ENCODE measurements at places on chromosomes 2 and 18.

DNA sequence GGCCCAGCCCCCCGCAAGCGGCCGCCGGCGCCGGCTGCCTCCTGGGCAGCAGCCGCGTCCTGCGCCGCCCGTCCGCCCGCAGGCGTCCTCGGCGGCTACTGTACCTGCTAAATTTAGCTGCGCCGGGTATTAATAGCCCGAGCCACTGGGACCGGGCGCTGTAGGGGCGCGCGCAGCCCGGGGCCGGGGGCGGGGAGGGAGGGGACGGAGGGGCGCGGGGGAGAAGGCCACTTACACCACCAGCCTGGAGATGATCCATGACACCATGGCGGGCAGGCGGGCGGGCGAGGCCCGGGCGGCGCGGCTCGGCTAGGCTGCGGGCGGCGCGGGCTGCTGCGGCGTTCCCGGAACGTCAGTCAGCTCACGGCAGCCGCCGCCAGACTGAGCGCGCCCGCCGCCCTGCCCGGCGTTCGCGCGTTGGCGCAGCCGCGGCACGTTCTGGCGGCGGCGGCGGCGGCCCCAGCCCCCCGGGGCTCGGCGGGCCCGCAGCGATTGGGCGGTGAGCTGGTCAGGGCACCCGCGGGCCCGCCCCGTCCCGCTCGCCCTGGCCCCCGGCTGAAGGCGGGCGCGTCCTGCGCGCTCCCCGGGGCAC is at the start of gene REEP1:
TSS of gene REEP1 (minus strand) at position 383 of the 592 bp plus-strand sequence. CDS start at position 267, 116 bp downstream.
- DNase-seq = no peak

GRCh38 chr18:71809711-71810110 is 734.4 kb downstream of the CBLN2 start:
- DNase-seq = no peak

DNA sequence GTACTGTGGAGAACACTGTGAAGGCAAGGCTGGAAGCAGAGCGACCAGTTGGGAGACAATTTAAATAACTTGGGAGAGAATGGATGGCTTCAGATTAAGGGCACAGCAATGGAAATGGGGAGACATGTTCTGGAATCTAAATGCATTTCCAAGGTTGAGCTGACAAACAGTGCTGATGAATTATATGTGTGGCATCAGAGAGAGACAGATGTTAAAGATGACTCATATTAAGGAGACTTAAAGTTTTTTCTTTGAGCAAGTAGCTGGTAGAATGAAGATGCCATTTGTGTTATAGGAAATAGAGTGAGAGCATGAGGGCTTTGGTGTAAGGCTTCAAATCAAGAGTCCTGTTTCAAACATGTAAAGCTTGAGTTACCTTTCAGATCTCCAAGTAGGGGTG is 441.8 kb downstream of the SETBP1 start:
- no peak for DNase-seq

- no peak for DNase-seq
These were observed 175.6 kb downstream of the FMNL2 start for GRCh38 chr2:152510621-152511020.

GRCh38 chr2:29802986-29803385 is 118.4 kb downstream of the ALK start:
- DNase-seq = no peak

DNA sequence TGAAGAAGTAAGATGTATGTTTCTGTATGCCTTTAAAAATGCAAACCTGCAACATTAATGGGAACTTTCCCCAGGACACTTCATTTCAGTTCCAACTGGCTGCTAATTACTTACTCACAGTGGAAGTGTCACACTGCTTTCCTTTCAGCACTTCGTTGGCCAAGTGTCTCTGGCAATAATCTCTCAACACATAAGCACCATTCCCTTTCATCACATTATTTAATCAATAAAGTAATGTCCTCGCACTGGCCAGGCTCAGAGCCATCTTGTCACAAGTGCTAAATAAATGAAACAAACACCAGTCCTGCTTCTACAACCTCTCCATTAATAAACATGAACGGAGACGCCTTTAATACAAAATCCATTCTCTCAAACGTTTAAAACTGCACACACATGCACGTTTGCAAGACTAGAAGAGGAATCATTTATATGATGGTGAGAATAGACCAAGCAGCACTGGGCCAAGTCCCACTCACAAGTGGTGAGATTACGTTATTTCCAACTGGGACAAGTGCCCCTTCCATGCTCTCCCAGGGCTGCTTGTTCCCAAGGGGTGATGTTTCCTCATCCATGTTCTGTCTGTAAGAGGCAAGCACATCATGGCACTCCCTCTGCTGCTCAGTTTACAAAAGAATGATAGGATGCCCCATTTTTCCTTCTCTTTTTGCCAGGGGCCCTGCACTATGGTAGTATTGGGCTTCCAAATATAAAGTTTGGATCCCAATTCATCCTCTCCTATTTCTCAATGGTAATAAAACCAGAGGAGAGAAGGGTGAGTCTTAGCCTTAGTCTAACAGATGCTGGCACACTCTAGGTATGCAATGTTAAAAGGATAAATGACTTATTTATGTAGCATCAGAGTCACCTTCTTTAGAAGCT is 56.8 kb upstream of the ETAA1 start:
- DNase-seq = no peak

DNA sequence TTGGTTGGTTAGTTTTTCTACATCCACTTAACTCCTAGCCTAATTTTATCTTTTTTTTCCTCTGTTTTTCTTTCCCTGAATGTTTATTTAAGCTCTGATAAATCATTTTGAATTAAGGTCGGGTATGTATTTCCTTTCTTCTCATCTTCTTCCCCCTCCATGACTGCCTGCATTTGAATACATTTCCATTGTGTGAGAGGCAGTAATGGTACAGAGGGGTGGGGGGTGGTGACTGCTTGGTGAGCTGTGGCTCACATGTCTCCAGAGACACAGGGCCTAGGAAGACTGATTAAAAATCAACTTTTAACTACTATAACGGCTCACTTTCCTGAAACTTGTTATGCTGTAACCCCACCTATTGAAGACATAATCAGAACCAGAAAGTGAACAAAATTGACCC is 58.0 kb downstream of the NEDD4L start:
- DNase-seq = no peak

GRCh38 chr18:64183665-64184064 is 34.8 kb upstream of the LINC00305 start:
- DNase-seq = no peak

DNA sequence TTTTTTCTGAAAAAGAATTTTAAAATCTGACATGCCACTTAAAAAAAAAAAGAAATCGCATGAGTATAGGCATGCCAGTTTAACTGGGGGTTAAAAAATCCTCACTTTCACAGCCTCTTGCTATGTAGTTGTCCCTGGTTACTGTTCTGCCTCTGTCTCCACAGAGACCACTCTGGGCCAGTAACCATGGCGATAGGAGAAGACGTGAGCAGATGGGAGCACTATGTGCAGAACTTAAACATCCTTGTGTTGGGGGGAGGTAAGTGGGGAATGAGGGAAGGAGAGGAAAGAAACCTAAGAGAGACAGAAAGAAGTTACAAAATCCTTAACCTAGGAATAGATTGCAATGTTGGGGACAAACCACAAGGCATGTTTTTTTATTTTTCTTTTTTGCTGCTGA is 75.9 kb upstream of the CYRIA start:
- DNase-seq = no peak

- DNase-seq = no peak
These were observed 565.2 kb upstream of the NRP2 start for GRCh38 chr2:205117125-205117524.

DNA sequence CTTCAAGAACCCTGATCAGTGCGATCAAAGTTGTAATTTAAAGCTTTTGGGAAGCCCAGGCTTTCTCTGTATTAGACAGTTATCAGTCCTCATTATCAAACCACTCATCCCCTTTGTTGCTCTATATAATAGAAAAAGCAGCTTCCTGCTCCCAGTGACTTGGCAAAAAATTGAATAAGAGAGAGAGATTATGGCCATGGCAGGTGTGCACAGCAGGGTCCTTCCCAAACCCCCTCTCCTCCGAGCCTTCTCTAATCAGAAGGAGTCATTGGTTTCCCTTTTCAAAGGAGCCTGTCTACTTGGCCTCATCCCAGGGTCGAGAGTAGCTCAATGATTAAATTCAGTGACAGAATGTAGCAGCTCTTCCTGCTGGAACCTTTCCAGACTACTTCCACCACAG is 81.5 kb downstream of the SEMA4F start:
- DNase-seq = no peak

- no peak for DNase-seq
These were observed 79.1 kb downstream of the ZRANB3 start for GRCh38 chr2:135451966-135452365.

- DNase-seq = no peak
These were observed 137.6 kb downstream of the FAM124B start for GRCh38 chr2:224264259-224264658.

DNA sequence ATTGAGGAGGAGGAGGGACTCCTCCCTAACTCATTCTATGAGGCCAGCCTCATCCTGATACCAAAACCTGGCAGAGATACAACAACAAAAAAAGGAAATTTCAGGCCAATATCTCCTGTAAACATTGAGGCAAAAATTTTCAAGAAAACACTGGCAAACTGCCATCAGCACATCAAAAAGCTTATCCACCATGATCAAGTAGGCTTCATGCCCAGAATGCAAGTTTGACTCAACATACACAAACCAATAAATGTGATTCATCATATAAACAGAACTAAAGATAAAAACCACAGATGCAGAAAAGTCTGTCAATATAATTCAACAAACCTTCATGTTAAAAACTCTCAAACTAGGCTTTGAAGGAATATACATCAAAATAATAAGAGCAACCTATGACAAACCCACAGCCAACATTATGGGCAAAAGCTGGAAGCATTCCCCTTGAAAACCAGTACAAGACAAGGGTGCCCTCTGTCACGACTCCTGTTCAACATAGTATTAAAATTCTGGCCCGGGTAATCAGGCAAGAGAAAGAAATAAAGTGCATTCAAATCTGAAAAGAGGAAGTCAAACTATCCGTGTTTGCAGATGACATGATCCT is 1014.3 kb downstream of the CBLN2 start:
- no peak for DNase-seq

DNA sequence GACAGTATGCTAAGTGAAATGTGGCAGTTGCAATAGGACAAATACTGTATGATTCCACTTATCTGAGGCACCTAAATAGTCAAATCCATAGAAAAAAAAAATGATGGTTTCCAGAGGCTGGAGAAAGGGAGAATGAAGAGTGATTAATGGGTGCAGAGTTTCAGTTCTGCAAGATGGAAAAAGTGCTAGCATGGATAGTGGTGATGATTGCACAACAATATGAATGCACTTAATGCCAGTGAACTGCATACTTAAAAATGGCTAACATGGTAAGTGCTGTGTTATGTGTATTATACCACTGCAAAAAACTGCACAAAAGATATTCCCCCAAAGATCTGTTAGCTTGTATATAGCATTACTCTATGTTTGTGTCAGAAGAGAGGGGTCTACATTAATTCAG is 185.4 kb downstream of the INHBB start:
- DNase-seq = no peak

DNA sequence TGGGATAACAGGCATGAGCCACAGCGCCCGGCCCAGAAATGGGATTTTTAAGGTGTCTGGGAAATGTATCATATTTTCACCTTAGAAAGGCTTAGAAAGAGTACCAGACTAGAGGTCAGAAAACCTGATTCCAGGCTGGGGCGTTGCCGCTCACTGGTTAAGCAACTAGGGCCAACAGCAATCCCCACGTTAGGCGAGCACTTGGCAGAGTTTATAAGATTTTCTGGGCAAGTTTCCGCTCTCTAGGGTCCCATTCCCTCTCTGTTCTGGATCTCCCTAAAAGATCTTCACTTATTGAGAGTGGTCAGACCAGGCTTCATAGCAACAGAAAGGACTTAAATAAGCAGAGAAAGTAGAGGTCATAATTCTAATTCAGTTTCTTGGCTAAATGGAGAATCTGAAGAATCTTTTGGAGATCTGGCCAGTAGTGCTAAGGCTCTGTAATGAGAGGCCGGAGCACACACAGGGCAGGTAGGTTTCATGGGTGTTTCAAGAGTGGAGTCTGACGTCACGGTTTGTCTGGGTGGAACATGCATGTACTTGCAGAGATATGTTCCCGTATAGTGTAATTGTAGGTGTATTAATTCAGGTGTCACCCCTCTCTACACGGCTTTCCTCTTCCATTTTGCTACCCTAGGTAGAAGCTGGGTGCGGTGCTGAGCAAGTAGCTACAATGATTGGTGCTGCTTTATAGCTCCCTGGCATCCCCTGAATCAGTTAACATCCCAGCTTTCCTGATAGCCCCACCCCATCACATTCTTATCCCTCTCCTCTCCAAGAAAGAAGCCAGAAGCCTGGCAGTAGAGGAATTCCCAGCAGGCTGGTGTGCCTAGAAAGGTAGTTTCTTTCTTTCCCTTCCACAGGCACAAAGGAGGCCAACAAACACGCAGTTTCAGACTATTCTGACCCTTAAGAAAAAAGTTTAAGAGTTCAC is 4.4 kb upstream of the SMAD7 start:
- no peak for DNase-seq

- no peak for DNase-seq
These were observed 146.2 kb upstream of the OSR1 start for GRCh38 chr2:19504400-19505198.

DNA sequence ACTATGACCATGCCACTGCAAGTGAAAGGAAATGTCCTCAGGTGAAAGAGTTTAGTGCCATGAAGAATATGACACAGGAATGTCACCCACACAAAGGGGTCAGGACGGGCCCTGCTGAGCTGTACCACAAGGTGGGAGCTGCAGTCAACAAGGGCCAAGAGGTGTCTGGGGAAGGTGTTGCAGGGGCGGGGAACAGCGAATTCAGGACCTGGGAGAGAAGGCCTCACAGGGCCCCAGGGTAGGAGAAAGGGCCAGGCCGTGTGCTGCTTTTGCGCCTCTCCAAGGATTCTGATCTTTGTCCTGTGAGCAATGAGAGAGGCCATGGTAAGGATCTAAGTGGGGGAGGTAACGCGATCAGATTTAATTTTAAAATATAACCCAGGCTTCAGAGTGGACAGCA is 23.6 kb downstream of the CYB5A start:
- no peak for DNase-seq

DNA sequence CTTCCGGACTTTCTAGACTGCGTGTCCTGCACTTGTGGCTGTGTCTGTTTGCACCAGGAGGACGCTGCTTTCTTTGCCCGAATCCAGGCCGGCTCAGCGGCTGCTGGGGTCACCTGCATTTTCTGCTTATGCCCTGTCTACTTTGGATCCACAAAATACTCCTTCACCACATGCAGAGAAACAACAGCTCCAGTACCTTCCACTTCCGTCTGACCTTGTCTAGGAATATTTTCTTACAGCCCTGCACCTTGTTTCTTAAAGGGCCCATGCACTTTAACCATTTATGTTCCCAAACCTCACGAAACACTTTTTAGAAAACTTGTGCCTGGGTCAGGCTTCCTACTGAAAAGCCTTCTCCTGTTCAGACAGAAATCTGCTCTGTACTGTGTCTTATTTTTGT is 129.4 kb upstream of the NCK2 start:
- no peak for DNase-seq

DNA sequence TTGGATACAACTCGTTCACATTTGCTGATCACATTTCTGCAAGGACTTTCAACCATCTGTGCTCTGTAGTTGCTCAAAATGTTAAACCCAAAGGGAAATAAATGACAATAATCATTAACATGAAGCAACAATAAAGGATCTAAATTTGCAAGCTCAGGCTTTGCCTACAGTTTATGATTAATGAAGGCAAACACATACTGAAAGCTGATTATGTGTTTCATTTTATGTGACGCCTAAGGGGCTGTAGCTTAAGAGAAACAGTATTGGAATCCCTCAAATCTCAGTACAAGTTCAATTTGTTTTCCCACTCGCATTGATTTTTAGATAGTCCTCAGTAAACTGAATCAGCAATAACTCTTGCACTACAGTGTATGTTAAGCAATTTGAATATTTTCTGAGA is 160.3 kb upstream of the FSIP2 start:
- DNase-seq = no peak

All from stimulated activated CD4-positive, alpha-beta T cell treated with anti-CD3 and anti-CD28 coated beads, Interleukin-15, amount 100 ng/mL, for 48 hours (primary cell).